ENCODE measurements at places on chromosomes 7 and 10.

DNA sequence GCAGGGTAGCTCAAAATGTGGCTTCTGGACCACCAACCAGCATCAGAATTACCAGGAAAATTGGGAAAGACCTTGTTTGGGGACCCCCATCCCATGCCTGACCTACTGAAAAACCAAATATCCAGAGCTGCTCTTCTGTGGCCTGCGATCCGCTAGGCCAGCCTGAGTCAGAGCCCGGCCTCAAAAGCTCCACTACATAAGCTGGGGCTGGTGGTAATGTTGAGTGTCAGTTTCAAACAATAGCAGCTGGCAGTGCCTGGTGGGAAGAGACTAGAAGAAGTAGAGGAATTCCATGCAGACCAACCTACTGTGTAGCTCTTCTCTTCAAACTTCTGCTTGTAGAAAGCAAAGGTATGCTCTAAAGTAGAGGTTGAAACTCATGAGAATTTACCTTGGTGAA lies 52.0 kb downstream of the KLRG2 start:
- DNase-seq: no peak

- DNase-seq: no peak
Measured at GRCh38 chr10:23368816-23369640, 24.4 kb upstream of the C10orf67 start.

DNA sequence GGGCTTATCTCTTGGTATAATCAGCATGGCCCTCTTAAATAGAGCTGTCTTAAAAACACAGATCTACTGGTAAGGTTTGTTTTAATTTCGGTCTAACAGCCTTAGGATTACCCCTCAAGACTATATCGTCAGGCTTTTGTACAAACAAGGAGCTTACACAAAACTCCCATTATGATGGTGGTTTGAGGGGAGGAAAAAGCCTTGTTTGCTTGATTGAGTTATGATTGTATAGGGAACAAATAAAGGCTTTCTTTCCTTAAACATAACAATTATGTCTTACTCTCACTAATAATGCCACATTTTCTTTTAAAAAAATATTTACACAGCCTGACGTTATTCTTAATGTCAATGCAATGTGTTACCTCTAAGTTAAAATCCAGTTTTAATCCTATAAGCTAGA lies 188.8 kb upstream of the TCF7L2 start:
- DNase-seq: no peak

DNA sequence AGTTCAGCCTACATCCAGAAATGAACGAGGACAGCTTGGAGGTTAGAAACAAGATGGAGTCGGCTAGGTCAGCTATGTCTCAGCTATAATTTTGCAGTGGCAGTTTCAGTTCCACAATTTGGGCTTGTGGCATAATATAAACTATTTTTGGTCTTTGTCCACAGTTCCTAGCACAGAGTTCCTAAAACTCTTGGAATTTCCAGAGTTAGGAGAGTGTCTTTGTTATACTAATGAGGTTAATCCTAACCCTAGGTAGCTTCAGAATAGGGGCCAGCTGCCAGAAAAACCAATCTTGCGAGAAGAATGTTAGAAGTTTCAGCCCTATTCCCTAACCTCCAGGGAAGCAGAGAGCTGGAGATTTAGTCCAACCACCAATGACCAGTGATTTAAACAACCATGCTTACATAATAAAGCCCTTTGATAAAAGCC lies 131.9 kb downstream of the AKR1D1 start:
- no peak for DNase-seq

- DNase-seq: no peak
Measured at GRCh38 chr7:37915438-37915837, 1.2 kb downstream of the SFRP4 start.

DNA sequence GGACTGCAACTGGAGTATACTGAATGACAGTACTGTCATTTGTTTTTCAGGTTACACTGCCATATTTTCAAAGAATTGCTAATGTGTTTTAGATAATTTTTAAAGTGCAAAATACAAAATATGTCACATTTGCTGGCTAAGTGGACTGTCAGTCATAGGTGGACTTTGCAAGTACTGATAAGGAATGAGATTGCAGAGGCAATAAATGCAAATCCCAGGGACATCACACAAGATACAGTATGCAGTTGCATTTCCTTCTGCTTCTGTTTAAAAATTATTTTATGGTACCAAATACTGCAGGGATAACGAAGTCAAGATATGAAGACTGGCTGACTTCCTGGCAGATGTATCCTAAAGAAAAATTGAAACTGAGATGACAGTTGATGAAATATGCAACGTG lies 237.6 kb upstream of the MAGI2 start:
- DNase-seq: no peak

DNA sequence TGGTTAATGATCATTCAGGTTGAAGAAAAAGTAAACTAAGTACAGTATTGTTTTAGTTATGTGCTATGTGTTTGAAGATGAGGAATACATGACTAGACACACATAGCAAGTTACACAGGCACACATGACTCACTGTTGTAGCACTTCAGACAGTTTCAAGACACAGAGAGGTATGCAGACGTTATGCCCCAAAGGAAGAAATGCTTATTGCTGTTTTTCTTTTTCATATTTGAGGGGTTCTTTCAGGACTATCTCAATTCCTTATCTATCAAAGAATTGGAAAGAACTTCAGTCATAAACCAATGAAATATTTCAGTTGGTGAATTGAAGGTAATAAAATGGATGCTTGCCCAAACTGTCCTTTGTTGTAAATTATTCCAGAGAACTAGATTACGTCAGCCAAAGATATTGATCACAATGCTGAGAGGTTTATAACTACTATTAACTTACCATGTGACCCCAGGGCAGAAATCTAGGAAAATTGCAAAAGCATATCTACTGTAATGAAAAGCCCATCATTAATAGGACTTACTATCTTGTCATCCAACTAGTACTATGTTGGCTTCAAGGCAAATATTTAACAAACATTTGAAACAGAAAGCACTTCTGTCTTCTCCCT lies 61.2 kb upstream of the CAPZA2 start:
- DNase-seq: no peak

Data from activated CD8-positive, alpha-beta memory T cell treated with anti-CD3 and anti-CD28 coated beads for 48 hours (primary cell).